ENCODE measurements at places on chromosomes 2 and 18.

GRCh38 chr2:56292951-56293350 is 109.2 kb downstream of the CCDC85A start:
- DNase-seq, result no peak

- DNase-seq, result no peak
Observed at GRCh38 chr2:72144632-72145288, 2.9 kb downstream of the CYP26B1 start.

DNA sequence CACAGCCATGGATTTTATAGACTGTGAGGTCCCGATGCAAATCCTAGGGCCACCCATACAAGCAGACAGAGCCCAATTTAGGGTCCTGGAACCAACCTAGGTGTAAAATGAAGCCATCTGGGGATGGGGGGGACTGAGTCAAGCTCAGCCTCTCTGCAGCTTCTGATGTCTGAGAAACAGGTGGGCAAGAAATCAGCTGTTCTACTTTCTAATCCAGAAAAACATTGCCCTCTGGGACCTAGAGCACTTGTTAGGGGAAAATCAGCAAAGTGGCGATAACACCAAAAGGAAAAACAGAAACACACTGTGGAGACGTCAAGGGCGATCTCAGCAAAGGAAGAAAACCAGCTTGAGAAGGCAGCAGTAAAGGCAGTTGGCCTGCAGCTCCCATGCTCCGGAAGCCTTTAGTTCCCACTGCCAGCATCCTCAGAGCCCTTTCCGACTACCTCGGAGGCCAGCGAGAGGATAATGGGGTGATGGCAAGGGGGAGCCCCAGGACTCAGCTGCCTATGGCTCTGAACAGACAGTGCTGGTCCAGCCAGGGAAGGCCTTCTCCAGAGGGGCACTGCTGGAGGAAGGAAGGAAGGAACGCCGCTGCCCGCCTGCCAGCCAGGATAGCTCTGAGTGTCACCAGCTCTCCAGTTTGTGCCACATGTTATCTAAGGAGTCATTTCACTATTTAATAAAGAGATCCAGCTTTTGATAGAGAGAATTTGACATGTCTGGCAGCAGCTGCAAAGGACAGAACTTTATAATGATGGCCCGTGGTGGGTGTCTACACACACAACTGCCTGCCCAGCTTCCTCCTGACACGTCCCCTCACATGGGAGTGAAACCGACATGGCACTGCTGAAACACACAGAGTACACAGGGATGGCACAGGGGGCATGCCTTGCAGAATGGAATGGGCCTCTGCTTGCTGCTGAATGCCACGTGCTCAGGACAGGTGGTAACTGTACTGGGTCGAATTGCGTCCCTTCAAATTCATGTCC is 37.7 kb downstream of the HS1BP3 start:
- no peak for DNase-seq

DNA sequence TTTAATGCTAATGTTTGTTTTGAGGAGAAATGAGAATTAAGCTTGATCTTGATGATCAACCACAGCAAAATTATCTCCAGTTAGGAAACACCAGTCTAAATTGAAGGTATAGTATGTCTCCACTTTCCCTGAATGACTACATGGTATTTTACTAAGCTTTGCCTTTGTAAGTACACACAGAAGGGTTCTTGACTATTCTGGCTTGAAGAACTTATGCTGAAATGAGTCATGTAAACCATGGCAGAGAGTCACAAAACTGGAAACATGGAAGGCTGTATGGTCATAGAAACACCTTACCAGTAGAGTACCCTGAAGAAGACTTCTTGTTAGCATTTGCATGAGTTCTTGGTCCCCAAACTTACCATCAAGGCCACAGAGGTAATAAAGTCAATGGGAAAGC is 250.5 kb downstream of the SLC8A1 start:
- peak; percentile 8 for DNase-seq

- peak; percentile 26 for DNase-seq
Observed at GRCh38 chr2:191032588-191033429, 18.8 kb upstream of the STAT1 start.

DNA sequence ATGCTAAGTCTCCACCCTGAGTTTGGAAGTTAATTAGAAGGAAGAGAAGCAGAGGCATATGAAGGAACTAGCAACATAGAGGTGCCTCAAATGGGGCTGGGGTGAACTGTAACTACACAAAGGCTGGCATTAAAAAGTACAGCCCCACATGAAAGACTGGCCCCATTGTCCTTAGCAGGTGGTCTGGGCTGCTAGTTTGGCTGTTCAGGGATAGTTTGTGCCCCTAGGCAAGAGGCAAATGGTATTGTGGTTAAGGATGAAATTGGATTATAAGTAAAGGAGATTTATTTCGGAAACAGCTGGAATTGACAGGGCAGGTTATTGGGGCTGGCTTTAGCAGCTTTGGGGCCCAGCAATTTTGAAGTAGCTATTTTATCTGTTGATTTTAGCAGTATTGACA is 365.7 kb upstream of the TNP1 start:
- no peak for DNase-seq

GRCh38 chr2:118983133-118983532 is 41.1 kb downstream of the MARCO start:
- DNase-seq, result no peak

DNA sequence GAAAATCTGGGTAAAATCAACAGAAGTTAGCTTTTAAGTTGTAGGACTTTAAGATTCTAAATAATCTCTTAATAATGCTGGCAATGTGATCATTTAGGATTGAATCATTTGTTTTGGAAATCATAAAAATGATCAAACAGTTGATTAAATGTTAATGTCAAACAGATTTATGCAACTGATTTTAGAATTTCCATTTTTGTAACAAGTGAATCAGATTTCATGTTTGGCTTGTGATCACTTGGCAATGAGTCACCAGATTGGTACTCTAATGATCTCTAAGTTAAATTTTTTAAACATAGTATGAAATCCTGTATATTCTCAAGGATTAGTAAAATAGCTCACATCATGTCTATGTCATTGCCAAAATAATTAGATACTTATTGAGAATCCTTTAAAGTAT is 50.1 kb upstream of the UNC80 start:
- DNase-seq, result peak; percentile 54

GRCh38 chr18:2843146-2843545 is 3.7 kb upstream of the EMILIN2 start:
- DNase-seq, result no peak

DNA sequence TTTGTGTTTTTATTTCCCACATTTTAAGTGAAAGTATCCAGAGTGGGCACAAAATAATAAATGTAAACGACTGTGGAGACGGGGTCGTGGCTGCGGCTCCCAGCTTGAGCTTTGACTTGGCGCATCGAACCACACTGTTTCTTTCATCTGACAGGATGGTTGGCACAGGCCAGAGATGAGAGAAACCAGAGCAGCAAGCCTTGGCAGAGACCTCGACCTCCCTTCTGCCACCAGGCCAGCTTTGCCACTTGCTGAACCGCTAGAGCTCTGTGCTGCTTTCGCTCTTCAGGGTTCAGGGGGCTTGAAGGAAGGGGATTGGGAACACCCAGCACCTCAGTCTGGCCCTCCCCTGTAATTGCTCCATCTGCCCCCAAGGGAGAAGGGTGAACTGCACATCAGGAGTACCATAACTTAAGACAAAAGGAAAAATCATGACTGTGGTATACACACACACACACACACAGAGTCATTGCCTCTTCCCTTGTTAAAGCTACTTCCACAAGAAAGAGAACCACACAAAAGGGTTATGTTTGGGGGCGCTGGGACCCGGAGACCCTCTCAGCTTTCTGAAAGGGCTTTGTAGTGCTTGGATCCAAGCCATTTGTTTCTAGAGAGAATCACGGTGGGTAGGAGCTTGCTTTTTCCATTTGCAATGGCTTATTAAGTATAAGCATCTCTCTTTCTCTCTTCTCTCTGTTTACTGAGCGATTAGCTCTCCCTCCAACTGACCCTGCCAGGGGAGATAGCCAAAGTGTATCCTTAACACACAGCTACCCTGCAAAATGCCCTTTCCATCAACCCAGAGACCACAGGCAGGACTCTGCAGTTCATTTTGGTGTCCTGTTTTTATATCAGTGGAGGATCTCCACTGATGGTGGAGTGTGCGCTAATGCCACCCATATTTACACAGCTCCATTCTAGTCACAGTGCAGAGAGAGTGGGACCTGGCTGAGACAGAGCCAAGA is 23.0 kb downstream of the POU3F3 start:
- no peak for DNase-seq

DNA sequence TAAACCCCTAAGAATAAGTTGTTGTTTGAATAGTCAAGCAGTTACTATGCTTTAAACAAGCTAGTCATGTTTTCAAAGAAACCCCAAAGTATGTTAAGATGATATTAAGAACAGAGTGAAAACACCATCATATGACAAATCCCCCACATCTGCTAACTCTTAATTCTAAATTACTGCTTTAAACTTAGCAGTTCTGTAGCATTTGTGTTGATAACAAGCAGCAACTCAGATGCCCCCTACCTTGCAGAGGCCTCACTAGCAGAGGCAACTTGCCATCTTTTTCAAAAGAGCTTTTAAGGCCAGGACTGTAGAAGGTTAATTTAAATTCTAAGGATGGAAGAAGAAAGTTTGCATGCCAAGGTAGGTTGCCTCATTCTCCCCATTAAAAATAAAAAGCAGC is 376.2 kb downstream of the SETBP1 start:
- no peak for DNase-seq

DNA sequence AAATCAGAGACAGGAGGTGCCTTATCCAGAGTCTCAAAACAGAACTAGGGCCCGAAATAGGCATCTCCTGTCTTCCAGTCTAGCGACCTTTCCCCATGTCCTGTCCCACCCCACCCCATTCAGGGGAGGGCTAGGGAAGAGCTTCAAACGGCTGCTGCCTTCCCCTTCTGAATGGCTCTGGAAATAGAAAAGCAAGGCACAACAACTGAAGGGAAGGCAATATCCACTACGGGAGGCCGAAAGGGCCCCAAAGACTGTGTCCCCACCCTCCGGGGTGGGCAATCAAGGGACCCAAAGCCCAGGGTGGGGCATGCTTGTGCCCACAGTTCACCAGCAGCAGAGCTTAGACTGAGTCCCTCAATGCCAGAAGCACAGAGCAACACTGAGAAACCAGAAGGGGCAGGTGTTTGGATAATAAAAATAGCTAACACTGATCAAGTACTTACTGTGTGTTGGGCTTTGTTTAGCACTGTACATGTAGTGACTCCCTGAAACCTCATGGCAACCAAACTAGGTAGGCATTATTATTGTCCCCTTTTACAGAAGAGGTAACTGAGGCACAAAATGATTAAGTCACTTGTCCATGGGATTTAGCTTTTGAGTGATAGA is 38.5 kb downstream of the CYRIA start:
- no peak for DNase-seq

DNA sequence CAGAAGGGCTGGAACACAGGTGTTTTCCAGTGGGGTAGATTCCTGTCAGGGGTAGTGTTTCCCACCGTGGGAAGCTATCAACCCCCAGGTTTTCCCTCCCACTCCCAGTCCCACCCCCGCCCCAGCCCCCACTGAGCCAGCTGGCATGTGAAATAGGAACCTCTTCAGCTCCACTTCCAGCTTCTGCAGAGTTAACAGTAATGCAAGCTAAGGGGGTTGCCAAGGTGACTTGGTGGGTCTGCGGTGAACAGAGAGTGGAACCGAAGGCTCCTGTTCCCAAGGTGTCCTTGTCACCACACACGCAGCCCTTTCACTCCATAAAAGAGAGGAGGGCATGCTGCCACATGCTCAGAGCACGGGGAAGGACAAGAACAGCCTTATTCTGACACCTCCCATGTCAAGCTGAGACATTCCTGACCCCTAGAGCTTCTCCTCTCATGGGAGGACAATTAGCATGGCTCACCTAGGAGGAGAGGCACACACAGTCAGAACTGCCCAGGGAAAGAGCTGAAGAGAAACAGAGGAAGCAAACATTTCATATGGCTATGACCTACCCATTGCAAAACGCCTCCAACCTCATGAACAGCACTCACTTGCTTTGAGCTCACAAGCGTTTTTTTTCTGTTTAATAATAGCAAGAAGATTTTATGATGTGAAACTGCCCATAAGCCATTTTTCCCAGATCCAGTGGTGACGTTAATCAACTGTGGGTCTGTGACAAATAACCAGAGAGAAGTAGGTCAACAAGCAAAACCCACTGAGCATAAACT is 39.8 kb upstream of the TBC1D8 start:
- DNase-seq, result no peak

- DNase-seq, result peak; percentile 36
Observed at GRCh38 chr2:238420878-238421694, 5.6 kb upstream of the ASB1 start.

GRCh38 chr18:28193177-28193778 is 16.3 kb upstream of the CDH2 start:
- DNase-seq, result no peak

- no peak for DNase-seq
Observed at GRCh38 chr2:31957354-31958139, 53.3 kb downstream of the MEMO1 start.

DNA sequence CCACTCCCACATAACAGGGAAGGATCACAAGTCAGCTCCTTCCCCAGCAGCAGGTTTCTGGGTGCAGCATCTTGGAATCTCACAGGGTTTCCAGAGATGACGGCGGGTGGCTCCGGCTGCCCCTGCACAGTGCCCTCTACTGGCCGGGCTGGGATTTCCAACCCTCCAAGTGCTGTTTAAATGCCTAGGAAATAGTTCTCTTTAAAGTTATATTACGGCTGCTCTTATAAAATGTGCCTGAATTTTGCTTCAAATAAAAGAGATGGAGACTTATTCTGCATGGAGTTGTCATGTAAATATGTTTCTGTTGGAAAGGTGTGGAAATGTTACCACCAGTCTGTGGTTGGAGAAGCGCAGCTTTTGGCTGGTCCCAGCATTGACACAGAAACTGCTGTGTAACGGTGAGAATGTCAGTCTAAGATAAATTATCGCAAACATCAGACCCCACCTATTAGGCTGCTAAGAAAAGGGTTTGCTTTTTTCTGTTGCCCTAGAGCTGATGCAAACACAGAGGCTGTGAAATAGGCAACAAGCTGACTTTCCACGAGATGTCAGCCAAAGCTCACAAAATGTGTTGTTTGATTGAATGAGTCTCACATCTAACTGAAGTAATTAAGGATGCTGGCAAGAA is 3.3 kb upstream of the HJURP start:
- DNase-seq, result peak; percentile 37

GRCh38 chr2:191197096-191197495 is 46.3 kb upstream of the STAT4 start:
- DNase-seq, result no peak

GRCh38 chr2:119419803-119420508 is 11.7 kb upstream of the TMEM37 start:
- DNase-seq, result no peak

DNA sequence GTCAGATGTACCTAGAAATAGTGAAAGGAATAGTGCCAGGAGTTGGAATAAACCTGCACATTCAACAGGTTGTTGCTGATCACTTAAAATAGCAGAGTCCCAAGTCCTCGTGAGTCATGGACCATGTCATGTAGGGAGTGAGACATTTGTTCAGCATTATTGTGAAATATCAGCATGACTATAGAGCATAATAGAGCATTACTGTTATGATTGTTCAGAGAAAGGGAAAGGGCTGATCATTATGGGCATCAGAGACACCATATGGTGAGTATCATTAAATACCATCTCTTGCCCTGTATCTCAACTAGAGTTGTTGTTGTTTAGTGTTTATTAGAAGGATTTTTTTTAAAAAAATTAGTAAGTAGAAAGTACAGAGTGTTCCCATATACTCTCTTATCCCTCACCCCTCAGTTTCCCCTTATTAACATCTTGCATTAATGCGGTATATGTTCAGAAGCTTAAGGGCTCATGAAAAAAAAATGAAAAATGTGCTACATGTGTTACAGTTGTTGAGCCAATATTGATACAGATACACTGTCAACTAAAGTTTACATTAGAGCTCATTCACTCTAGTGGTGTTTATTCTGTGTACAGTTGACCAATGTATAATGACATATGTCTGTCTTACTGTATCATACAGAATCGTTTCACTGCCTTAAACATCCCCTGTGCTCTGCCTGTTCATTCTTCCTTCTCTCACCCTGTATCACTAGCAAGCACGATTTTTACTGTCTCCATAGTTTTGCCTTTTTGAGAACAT is 5.7 kb downstream of the ELAC1 start:
- DNase-seq, result peak; percentile 68

All from iris pigment epithelial cell (primary cell).